ENCODE measurements at places on chromosomes 12 and 14. TPM values are rescaled to one million over a fixed set of nuclear protein-coding genes. Genes with fewer than 3 reads are reported as not detected.
A peak's percentile ranks its signal among the peaks of the same experiment; 100 is the strongest.

The CLEC9A gene
- total RNA-seq = not detected

The CYP46A1 gene
- 0.68 TPM for total RNA-seq

The TTC9 gene
- total RNA-seq = 4.7 TPM

The CFAP251 gene
- total RNA-seq = 6.9 TPM

The CREBL2 gene
- total RNA-seq = 41.7 TPM

The SLCO1B1 gene
- not detected for total RNA-seq

The CCER1 gene
- total RNA-seq = not detected

The TCL1B gene
- not detected for total RNA-seq

The SERPINA5 gene
- total RNA-seq = 6.8 TPM

GRCh38 chr14:37470251-37470650 lies 124.8 kb downstream of the FOXA1 start:
- no peak for DNase-seq

GRCh38 chr12:62291864-62292760 lies 31.9 kb downstream of the USP15 start:
- no peak for DNase-seq

DNA sequence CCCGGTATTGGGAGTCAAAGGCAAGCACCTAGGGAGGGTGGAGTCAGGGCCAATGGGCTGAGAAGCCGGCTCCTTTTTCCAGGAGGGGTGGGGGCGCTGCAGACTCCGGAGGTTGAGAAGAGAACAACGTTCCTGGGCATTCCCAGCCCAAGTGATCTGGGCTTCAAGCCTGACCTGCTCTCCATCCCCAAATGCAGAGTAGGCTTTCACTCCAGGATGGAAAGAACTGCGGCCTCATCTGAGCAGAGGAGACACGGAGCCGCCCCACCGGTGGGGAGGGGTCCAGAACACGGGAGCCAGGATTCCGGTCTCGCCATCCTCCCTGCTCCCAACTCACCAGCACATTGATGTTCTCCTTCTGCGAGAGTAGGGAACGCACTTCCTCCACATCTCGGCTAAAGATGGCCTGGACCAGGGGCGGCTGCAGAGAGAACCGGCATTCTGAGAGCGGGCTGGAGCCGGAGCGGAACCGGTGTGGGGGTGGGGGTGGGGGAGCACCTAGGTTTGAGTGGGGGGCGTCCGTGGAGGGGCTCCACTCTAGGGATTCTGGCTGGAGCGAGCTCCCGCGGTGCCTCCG lies 605 bp downstream of the ANKRD52 start:
- no peak for DNase-seq

DNA sequence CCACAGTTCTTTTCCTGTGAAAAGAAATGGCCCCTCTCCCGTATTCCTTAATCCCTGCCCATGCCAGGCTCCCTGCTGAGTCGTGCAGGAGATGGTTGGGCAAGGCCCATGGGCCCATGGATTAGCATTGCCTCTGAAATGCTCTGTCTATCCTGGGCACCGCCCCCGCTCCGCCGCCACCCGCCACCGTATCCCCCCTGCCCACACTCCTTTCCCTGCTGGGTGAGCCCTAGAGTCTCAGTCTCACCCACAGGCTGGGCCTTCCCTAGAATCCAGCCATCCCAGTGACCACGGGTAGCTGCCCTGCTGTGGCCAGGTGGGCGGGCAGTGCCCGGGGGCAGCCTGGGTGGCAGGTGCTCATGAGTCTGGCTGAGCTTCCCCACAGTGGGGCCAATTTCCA lies 50.6 kb downstream of the TSPAN11 start:
- no peak for DNase-seq

- DNase-seq = no peak
Observed at GRCh38 chr14:36767603-36768281, 106.1 kb downstream of the PAX9 start.

GRCh38 chr12:3113671-3114325 lies 36.6 kb downstream of the TSPAN9 start:
- DNase-seq = no peak

DNA sequence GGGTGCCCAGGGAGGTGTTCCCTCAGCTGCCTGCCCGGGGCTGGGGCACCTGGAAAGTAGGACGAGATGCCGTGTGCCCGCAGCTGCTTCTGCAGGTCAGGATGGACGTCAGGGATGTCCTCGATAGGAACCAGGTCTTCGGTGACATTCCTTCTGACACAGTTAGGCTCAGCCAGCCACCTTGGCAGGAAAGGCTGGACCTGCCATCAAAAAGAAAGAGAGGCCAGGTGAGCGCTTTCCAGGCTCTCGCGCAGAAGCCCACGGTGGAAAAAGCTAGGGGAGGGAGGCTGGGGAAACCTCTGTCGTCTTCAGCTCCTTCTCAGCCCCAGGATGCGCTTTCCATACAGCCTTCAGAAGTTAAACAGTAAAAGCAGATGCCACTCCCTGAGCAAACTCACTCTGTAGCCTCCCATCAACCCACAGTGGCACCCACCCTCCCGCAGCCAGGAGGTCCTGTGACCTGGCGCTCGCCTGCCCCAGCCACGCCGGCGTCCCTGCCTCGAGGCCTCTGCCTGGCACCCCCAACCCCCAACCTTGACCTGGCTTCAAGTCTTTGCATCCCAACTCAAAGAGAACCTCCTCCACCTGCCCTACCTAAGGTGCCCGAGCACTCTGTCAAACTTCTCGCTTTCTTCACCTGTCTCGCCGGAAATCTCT lies 1.3 kb downstream of the DDX51 start:
- DNase-seq = no peak

- DNase-seq = peak; percentile 32
Observed at GRCh38 chr14:91113829-91114078, at the start of gene DGLUCY. Gene DGLUCY (plus strand): TSS chr14:91114073. CDS start chr14:91160295, 46,222 bp downstream.

- DNase-seq = no peak
Observed at GRCh38 chr12:78802593-78802992, 62.0 kb upstream of the SYT1 start.

DNA sequence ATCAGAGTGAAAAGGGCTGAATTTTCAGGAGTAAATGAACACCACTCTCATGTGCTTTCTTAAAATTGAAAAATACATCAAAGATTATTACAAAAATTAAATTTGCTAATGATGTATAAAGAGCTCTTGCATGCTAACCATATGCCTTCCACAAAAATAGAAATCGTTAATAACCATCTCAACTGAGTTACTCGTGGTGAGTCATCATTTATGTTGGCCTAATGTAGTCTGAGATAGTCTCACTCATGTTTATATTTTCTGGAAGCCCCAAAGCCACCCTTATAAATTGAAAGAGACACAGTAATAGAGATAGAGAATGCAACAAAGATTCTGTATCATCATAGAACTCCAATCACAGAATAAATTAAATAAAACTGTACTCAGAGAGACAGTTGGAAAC lies 131.2 kb downstream of the KCNH5 start:
- no peak for DNase-seq

DNA sequence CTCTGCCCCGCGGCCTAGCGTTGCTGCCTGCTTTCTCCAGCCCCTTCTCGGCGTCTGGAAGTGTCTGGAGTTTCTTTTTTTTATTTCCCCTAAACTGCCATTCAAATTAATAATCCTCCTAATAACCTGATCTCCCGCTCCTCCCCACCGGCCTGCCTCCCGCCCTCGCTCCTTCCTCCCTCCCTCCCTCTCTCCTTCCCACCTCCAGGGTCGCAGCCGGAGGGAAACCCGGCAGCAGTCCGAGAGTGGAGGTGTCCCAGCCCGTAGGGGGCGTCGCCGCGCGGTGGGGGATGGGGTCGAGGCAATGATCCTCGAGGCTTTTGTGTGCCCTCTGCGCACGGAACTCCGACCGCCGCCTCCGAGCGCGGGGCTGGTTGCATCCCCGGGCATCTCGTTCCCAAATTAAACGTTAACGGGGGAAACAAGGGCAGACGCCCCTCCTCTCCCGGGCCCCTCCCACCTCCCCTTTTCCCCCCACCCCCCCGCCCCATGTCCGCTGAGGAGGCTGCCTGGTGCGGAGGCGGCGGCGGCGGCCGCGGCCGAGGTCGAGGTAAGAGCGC lies 1.0 kb upstream of the SOCS2 start:
- peak; percentile 25 for DNase-seq
